ENCODE measurements at places on chromosomes 5 and 9. TPM values are rescaled to one million over a fixed set of nuclear protein-coding genes. Genes with fewer than 3 reads are reported as not detected.
A peak's percentile ranks its signal among the peaks of the same experiment; 100 is the strongest.

Gene TMC1
- total RNA-seq, result 0.82 TPM

DNA sequence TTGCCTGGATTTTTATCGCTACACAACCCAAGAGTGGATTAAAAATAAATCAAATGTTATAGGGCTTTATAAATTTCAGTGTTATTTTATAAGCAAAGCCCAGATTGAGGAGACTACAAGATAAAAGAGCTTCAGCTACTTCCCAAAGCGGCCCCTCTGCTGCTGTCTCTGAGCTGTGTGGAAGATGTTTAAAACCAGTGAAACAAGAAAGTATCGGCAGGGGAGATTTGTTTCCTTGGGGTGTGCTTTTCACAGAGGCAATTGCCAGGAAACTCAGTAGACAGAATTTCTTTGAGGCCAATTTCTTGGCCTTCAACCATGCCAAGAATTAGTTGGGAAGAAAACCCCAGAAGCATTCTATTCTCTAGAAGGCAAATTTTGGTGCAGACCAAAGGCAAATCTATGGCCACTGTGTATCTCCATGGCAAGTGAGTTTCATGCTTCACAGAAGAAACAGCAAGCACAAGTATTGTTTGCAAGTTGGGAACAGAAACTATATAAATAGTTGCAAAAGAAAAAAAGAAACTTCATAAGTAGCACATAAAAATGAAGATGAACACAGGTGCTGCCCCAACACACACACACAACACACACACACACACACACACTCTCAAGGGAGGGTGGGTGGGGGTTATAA lies 197.2 kb downstream of the PARP8 start:
- DNase-seq, result no peak

GRCh38 chr5:127098241-127098640 lies 24.9 kb upstream of the C5orf63 start:
- no peak for DNase-seq

- DNase-seq, result no peak
Observed at GRCh38 chr9:37996819-37997217, 72.2 kb downstream of the SHB start.

DNA sequence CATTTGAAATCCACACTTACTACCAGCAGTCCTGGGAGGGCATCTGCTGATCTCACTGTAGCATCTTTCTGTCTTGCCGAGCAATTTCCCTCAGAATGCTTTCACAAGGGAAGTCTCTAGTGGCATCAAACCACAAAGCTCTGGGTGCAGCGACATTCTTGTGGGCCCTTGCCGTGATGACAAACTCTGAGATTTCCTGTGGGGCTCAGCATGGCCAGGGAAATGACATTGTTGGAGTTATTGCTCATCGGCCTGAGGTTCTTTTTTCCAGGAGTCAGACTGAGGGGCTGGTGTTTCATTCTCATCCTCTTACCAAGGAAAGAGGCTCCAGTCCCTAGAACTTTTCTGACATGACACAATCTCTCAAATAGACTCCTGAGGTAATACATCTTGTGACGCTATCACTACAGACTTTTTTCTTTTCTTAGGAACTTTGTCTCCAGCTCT lies 51.4 kb downstream of the PFDN1 start:
- peak; percentile 78 for DNase-seq

DNA sequence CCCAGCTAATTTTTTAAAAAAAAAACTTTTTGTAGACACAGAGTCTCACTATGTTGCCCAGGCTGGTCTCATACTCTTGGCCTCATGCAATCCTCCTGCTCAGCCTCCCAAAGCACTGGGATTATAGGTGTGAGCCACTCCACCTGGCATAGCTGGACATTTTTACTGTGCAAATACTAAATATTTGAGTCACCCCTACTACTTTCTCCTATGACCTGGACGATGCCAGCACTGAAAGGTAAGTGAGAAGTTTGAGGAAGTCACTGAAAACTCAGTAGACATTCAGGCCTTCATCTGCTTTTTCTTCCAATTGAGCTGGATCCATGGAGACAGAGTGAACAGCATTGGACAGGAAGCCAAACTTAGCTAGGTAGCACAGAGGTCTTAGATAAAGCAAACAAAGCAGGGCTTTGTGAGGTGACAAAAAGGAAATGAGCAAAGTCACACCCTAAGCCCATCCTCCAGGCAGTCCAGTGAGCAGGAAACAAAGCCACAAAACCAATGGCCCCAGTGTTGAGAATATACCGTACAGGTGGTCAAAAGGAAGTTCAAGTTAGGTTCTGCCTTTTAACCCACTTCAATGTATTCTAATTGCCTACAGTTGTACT lies 192.6 kb upstream of the RASA1 start:
- no peak for DNase-seq

DNA sequence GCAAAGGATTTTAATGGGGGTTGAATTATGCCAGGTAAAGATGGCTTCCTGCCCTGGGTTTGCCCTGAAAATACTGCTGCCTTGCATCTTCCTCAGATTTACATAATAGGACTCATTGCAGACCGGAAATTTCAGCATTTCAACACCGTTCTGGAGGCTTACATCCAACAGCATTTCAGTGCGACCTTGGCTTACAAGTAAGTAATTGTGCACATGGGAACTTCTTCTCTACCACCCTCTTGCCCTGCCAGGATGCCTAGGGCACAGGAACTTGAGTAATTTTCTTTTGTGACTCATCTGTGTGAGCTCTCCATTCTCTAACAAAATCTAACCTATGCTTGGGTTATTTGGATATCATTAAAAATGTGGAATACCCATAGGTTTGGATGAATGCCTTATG lies 80.2 kb downstream of the DOCK2 start:
- no peak for DNase-seq

GRCh38 chr5:103441523-103441922 lies 121.1 kb downstream of the NUDT12 start:
- DNase-seq, result no peak

DNA sequence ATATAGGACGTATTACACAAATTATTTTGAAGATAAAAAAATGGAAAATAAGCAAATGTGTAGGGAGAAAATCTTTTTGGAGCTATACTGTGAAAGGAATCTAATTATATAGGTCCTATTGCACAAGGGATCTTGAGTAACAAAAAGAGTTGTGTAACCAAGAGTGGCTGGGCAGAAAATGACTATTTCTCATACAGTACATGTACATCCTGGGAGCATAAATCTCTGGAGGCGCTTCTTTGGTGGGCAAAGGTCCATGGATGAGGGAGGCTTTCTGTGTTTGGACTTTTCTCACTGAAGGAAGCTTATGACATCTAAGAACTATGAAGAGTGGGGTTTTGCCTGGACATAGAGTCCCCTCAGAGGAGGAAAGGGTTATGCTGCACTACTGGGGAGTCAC lies 29.8 kb downstream of the ANKS6 start:
- no peak for DNase-seq

Gene EMB
- total RNA-seq, result 4.7 TPM

DNA sequence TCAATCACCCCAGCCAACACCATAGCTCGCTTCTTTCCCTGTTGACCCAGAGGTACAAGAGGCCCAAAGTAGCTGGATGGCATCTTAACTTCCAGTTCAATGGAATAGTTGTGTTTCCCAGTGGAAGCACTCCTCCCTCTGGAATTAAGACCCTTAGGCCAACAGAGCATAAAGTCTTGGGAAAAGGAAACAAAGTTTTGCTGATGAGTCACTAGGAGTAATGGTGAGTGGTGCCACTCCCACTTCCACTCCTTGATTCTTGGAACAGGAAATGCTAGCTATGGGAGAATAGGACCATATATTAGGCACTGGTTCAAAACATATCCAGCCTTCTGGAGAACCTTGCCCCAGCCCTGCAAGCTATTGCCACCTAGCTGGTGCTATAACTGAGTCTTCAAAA lies 44.7 kb upstream of the LMX1B start:
- no peak for DNase-seq

Gene CCL27
- not detected for total RNA-seq

DNA sequence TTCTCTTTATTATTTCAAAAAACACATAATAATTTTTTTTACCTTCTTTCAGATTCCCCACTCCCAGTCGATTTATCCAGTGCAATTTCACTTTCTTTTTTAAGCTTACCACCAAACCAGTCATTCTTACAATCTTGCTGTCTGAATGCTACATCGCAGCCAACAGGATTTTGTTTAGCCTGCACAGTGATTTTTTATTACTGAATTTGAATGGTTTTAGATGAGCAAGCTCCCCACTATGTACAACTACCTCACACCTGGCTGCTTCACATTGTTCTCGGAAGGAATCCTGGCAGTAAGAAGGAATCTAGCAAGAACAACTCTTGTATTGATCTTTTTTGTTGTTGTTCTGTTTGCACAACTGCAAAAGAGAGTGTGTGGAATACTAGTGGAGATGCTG lies 668.1 kb upstream of the WWC1 start:
- DNase-seq, result no peak

- DNase-seq, result no peak
Observed at GRCh38 chr9:83651558-83651957, 28.6 kb downstream of the IDNK start.

DNA sequence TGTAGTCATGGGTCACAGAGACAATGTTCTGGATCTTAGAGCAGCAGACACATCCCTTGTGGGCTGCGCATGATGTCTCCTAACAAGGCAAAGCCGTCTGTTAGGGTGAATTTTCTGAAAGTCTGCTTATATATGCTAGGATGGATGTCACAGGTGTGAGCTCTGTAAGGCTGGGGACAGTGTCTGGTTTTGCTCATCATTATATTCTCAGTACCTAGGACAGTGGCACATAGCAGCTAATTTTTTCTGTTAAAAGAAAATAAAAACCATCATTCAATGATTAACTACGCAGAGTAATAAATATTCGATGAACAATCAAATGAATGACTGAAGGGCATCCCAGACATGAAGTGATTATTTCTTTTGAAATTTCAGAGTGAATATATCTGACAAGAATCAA lies 52.9 kb upstream of the FAM169A start:
- no peak for DNase-seq

Gene PCDHA9
- total RNA-seq, result 0.06 TPM

Gene TMEM8B
- total RNA-seq, result 3.0 TPM

DNA sequence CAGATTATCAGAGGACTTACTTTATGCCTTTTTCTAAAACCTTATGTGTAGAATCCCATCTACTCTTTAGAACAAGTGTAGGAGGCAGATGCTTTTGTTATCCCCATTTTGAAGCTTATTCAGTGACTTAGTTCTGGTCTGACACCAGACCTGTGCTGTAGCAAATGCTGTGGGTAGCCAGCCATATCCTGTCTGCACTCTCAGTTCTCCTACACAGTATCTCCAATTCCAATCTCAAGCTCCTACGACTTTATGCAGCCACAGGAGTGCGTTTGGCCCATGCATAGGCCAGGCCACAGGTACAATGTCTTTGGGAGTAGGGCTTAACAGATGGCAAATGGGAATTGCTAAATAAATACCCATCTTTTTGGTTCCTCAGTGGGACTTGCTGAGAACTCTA lies 292.6 kb downstream of the MCTP1 start:
- DNase-seq, result no peak

GRCh38 chr5:96288845-96289185 lies 144.2 kb downstream of the PCSK1 start:
- DNase-seq, result no peak

GRCh38 chr5:31433229-31433628 lies 98.7 kb downstream of the DROSHA start:
- no peak for DNase-seq

DNA sequence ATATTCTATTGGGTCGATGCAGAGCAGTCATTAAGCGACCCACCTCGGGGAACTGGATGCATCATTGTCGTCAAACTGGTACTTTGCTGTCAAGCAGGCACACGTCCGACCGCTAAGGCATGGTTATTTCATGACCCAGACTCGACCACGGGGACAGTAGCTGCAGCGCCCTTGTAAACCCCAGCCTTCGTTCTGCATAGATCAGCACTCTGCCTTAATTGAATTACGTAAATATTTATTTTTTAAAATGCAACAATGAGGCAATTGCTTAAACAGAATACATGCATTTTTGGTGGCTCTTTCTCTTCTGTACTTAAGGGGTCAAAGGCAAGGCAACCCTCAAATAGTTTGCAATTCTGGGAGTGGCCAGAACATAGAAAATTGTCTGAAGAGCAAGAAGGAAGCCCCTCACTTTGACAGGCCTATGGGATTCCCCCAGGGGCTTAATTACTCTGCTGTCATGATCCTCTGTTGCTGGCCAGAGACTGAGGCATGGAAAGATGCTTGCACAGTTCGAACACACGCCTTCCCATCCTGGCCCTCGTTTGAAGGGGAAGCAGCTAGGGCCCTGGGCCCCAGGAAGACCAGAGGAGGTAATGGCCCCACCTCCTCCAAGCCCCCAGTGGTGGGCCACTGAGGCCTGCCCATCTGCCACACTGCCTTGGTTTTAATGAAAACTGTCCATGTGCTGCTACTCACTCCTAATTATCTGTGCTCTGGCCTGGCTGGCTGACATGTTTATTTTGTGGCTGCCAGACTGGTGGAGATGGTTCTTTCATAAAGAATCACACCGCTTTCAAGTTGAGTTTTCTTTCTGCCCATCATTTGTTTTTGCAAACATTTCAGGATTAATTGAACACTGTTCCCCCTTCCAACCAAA lies 169.7 kb upstream of the MAST4 start:
- DNase-seq, result no peak

- DNase-seq, result no peak
Observed at GRCh38 chr5:35342664-35343063, 112.4 kb upstream of the PRLR start.

Gene PSAT1
- 22.7 TPM for total RNA-seq

Gene KCNMB1
- total RNA-seq, result not detected

- DNase-seq, result no peak
Observed at GRCh38 chr5:39080168-39080567, 6.0 kb upstream of the RICTOR start.

- DNase-seq, result peak; percentile 95
Observed at GRCh38 chr5:73638344-73639095, 12.5 kb downstream of the ARHGEF28 start.

Gene CACNA1B
- 0.41 TPM for total RNA-seq

GRCh38 chr5:120108586-120109248 lies 355.4 kb upstream of the PRR16 start:
- DNase-seq, result no peak

GRCh38 chr9:76630916-76631315 lies 133.3 kb upstream of the PCA3 start:
- no peak for DNase-seq

Gene BTNL8
- total RNA-seq, result not detected

Gene IFNA21
- not detected for total RNA-seq

- no peak for DNase-seq
Observed at GRCh38 chr5:23257656-23258055, 249.8 kb upstream of the PRDM9 start.

DNA sequence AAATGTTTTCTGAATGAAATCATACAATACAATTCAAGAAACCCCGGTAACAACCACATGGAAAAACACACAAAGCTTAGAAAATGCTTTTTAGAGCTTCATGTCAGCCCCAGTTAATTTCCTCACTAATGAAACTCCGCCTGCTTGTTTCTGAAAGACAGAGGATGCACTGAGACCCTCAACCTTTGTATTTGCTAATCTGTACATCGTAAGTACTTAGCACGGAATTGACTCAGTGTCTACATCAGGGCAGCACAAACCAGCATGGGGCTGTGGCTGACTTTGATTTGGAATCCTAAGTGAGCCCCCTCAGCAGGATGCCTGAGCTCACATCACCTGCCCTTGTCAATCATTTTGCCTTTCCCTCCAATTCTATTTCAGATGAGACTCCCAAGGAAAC lies 499.1 kb upstream of the MPDZ start:
- DNase-seq, result no peak

Gene CCDC180
- 3.4 TPM for total RNA-seq

Measured in glomerular endothelial cell (primary cell).